OCI-LY7 (cell line): ENCODE measurements at places on chromosomes 11 and 22.
A peak's percentile ranks its signal among the peaks of the same experiment; 100 is the strongest.

DNA sequence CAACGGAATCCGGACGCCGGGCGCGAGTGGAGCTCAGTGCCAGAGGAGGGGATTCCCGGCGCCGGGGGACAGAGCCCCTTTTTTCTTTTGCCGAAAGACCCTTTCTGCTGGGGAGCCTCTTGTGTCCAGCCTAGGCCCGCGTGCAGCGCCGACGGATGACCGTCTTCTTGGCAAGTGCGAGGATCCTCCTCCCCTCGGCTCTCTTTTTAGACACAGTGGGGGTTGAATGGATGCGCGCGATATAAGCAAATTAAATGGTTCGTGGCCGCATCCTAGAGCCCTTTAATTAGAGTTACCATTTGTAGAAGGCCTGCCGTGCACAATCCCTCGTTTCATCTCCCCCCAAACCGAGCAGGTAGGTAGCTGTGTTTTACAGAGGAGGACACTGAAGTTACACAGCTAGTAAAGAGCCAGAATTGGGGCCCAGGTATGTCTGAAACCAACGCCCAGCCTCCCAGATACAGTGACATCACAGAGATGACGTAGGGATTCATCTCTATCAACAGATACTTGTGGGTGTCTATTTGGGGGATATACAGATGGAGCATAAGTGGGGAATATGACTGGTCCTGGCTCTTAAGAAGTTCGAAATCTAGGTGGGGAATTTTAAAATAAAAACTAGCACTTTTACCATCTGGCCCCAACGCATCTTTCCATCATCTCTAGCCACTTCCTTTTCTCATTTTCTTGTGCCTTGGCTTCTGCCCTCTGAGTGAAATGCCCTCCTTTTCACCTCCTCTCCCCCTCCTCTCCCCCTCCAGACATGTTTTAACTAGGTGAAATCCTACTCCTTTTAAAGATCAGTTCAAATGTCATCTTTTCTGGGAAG is 875 bp downstream of the TCP11L1 start:
- peak; percentile 51 for DNase-seq

GRCh38 chr11:96990914-96991313 is 601.1 kb downstream of the JRKL start:
- no peak for DNase-seq

- no peak for DNase-seq
Measured at GRCh38 chr11:36365907-36366306, 69.8 kb downstream of the PRR5L start.

GRCh38 chr11:489610-490185 is 17.3 kb downstream of the RNH1 start:
- no peak for DNase-seq

DNA sequence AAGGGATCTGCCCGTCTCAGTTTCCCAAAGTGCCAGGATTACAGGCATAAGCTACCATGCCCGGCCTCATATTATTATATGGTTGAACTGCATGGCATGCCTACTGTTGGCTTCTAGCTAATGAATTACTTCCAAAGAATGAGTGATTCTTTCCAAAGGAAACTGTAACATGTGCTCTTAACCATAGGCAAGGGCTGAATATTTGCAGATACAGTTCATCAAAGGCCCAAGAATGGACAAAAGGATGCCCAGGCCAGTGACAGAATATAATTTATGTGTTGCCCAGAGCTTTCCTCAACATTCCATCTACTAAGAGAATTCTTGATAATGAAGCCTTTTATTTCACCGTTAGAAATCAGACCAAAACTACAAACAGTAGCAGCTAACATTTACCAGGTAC is 27.0 kb upstream of the CCDC89 start:
- DNase-seq: no peak

GRCh38 chr11:100681064-100681502 is 6.0 kb upstream of the ARHGAP42 start:
- DNase-seq: peak; percentile 56

- DNase-seq: peak; percentile 36
Measured at GRCh38 chr22:48051796-48052620, 1289.6 kb downstream of the TBC1D22A start.

- peak; percentile 20 for DNase-seq
Measured at GRCh38 chr22:38706101-38706900, 557 bp downstream of the GTPBP1 start.

DNA sequence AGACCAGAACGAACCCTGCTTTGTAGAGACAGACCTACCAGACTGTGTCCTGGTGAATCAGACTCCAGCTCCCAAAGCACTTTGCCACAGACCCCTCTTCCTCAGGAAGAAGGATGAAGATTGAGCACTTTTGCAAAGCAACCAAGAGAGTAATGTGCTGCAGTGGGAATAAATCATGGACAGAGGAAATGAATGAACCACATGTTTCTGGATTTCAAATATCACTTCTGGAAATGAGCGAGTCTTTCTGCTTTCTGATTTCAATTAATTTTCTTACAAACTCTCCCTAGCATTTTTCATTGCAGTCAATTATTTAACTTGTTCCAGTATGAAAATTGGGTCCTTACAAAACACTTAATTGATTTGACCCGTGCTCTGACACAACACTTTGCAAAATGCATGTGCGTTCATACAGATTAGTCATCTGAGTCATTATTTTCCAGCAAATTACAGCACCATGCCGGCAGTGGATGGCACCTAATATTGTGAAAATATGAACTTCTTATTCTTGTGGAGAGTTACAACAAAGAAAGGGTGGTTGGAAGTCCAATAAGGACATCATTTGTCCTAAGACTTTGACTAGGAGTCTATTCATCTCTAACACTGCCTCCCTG is 315.9 kb upstream of the CCDC90B start:
- no peak for DNase-seq

DNA sequence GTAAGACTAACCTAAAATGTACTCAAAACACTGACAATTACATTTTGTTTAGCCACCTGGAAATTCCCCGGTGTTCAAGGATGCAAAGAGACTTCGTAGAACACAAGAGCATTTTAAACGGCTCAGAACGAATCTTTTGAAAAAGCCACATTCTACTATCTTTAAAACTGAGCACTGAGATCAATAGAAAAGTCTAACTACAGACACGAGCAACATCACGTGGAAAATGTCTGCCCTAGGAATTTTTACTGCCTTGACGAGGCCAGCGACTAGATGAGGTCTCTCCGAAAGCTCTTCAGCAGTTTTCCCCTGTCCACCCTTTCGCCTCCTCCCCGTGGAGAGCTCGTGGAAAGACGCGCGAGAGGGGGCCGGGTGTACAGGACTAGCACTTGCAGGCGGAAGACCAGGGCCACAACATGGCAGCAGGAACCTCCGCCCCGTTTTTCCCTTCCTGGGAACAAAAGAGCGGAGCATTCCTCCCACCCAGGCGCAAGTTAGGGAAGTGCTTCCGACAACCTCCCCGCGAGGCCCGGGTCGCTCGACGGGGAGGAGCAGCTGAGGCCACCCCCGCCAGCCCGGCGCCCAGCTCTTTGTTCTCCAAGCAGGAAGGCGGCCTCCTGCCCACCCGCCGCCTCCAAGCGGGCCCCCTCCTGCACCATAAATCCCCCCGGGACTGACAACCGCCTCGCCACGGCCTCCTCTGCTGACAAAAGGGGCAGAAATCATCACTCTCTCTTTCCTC is 1.1 kb downstream of the EIF4G2 start:
- DNase-seq: peak; percentile 63
